ENCODE measurements at places on chromosomes 5 and 9.

- no peak for DNase-seq
These were observed 41.2 kb upstream of the ZNF300 start for GRCh38 chr5:150945947-150946346.

DNA sequence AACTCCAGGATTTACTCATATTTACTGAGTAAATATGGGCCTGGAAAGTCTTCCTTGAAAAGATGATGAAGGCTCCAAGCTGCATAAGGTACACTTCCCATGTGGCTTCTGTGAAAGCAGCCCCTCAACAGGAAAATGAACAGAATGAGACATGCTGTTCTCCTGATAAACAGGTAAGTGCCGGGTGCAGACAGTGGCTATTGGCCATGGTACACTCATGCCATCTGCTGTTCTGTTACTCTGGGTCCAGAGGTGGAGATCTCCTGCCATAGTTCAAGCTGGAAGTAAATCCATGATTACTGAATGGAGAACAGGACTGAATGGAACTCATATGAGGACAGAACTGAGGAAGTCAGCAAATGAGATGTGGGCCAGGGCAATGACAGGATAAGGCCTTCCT, 103.6 kb downstream of the SLIT3 start:
- DNase-seq, result no peak

- DNase-seq, result no peak
These were observed 30.5 kb upstream of the CREBRF start for GRCh38 chr5:173025651-173026050.

- no peak for DNase-seq
These were observed 1.5 kb upstream of the GABBR2 start for GRCh38 chr9:98709968-98710965.

GRCh38 chr9:125400725-125401716, 139.4 kb downstream of the GAPVD1 start:
- no peak for DNase-seq

GRCh38 chr5:150641824-150642566, 1.5 kb downstream of the SYNPO start:
- no peak for DNase-seq

DNA sequence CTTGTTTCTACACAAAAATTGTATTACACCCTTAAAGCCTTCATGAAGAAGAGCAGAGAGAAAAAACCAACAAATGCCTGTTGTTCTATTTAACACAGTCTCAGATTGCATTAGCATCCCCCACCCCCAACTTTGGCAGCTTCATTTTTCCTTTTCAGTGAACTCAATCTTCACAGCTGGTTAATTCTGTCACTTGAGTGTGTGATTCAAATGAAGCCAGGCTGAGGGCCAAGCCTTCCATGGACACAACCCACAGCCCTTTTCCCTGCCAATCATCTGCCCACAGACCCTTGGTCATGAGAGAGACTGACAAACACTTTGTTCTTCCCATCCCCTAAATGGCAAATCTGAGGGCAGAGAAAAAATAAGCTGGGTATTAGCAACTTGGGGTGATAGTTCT, 217.5 kb upstream of the NMUR2 start:
- DNase-seq, result no peak

DNA sequence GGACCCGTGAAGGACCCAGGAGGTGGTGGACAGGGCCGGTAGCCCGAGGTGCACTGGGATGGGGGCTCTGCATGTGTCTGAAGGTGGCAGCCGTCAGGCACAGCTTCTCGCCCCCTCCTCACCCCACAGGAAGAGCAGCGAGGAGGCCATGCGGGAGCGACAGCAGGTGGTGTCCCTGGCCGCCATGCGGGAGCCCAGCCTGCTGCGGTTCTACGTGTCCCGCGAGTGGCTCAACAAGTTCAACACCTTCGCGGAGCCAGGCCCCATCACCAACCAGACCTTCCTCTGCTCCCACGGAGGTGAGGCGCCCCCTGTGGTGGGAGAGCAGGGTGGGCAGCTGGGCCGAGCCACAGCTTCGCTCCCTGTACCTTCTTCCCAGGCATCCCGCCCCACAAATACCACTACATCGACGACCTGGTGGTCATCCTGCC, 39.9 kb downstream of the USP20 start:
- no peak for DNase-seq

- DNase-seq, result no peak
These were observed 258.5 kb upstream of the CD180 start for GRCh38 chr5:67454957-67455561.

DNA sequence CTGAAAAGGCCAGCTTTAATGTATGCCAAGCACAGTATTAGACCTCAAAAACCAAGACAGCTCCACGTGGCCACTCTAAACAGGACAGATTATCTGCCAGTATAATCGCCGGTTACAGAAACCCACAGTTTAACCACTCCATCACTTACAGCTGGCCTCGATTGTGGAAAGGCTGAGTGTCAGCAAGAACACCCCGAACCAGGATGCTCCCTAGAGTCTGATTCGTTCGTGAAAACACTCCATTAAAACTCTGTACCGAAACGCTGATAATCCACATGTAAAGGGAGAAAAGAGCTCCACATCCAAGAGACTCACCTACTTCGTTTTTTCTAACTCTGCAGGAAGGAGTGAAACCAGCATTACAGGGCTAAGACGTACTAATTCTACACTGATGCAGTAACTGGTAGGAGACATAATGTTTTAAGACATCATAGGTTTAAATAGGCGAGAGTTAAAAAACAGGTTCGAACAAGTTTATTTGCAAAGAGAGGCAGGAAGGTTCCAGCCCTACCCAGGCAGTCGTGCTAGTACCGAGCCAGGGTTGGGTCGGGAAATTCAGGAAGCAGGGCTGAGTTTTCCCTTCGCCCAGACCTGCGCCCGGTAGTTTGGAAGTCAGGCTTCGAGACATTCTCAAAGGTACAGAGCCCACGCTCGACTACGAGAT, 949 bp downstream of the SERINC5 start:
- no peak for DNase-seq

- DNase-seq, result no peak
These were observed 7.9 kb upstream of the FOXE1 start for GRCh38 chr9:97845130-97845529.

DNA sequence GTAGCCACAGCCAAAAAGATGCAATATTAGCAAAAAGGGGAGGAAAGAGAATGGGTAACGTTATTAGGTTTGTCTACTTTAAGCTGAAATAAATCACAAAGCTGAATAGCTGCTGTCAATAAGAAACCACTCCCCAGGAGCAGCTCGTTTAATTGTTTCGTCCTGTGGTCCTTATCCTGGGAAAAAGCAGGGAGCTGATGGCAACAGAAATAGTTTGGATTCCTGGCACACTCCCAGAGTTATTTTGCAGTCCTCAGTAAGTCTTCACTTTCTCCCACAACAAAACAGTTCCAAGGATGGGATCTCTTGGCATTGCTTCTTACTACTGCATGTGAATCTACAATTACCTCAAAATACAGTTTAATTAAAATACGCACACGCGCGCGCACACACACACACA, 28.8 kb downstream of the FRMD3 start:
- no peak for DNase-seq

- no peak for DNase-seq
These were observed 45.7 kb downstream of the BNC2 start for GRCh38 chr9:16824545-16825330.

DNA sequence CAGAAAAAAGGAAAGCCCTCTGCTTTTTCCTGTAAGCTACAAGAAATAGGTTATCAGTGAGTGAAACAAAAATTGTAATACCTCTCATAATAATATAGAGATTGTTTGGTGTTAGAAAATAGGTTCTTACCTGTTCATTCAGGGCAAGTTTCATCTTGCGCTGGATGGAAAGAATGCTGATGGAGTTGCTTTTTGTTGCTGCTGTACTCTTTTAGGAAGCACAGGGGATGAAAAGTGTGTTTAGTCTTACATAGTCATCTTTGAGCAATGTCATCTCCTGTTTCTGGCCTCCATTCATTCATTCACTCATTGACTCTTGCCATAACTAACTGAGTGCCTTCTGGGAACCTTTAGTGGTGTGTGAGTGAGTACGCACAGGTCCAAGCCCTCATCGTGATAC, 6.4 kb downstream of the ENTREP1 start:
- DNase-seq, result no peak

GRCh38 chr9:6628704-6629103, 16.8 kb downstream of the GLDC start:
- no peak for DNase-seq

DNA sequence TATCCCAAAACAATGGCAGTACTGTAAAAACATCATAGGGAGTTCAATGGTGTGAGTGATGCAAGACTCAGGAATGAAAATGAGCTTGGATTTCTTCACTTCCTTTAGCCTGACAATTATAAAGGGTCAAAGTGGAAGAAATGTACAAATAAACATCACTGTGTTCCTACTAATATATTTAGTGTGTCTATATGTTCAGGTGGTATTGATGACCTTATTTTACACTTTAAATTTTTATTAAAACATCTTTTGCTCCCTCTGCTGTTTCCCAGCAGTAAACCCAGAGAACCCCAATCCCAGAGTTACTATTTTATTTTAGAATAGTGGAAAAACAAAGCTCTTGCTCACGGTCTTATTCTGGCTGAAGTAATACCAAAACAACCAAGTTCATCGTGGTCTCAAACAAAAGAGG, 2.0 kb downstream of the LOX start:
- no peak for DNase-seq

- no peak for DNase-seq
These were observed 38.3 kb upstream of the ZFYVE16 start for GRCh38 chr5:80369521-80369920.

- DNase-seq, result no peak
These were observed 412 bp downstream of the FGF18 start for GRCh38 chr5:171419688-171420430.

DNA sequence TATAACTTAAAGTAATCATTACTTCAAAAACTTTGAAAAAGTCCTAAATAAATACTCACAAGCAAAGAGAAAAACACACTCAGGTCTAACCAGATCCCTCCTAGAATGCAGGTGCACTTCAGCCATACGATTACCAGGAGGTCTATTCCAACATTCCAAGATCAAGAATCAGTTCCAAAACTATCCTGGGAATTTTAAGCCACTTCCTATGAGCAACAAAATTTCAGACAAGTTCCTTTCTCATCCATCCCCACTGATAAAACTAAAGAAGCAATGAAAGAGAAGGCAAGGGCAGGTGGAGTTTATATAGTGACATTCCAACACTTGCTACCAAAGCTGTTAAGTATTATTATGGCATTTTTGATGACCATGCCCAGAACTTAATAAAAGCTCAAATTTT, 29.6 kb downstream of the MLLT3 start:
- DNase-seq, result no peak

Data from aorta (tissue), 5 donors.